DMS79 (cell line): ENCODE measurements at places on chromosomes 5 and 9.
A peak's percentile ranks its signal among the peaks of the same experiment; 100 is the strongest.

DNA sequence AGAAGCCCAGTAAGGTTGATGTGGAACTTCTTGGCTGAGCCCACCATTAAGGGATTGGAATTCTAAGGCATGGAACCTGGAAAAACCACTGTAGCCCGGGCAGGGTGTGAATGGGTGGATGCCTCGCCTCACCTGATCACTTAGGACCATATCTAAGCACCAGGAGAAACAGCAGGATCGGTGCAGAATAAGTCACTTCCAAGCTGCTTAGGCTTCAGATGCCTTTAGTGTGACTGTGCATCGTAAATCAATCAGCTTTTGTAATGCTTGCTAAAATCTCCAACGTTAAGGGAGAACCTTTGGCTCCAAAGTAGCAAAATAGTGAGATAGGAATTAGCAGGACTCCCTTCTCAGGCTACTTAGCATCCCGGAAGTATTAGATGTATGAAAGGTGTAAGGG, 103.9 kb upstream of the MEGF10 start:
- no peak for DNase-seq

GRCh38 chr5:43193181-43193893, 1.3 kb downstream of the NIM1K start:
- DNase-seq, result peak; percentile 16

GRCh38 chr5:157602505-157602904, 26.9 kb upstream of the ADAM19 start:
- no peak for DNase-seq

DNA sequence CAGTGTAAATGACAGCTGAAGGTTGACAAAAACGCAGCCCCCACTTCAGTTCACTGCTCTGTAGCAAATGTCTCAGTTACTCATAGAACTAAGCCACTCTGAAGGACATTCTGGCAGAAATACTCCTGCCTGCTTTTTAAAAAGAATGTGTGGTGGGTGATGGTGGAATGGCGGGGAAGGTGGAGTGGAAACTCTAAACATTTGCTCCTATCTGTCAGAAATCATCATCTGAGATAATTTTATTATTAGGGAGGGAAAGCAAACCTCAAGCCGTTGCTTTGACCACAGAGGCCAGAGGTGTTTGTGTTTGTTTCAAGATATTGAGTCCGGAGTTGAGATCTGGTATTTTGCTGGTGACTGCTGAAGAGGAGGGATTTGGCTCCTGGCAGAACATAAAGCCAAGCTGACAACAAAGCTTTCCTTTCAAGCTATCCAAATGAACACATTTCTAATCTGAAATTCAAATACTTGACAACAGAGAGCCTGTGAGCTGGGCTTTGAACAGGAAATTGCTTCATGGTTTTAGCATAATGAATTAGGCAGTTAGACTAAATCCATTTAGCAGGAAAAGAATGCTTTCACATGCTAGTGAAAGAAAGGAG, 362.7 kb downstream of the CSNK1G3 start:
- DNase-seq, result no peak

DNA sequence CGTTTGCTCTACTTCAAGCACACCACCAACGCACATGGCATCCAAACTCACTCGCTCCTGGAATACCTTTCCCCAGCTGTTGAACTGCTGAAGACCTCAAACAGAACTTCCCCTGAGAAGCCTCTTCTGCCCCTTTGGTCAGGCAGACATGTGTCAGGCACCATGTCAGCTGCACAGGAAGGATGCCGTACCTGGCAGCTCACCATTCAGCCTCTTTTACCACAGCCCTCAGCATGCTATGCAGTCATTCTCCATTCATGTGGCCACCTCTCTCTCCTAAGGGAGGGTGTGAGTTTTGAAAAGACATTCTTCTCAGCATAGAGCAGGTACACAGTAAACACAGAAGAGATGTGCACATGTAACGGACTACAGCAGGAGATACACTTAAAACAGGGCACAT, 14.2 kb downstream of the IL4 start:
- no peak for DNase-seq

DNA sequence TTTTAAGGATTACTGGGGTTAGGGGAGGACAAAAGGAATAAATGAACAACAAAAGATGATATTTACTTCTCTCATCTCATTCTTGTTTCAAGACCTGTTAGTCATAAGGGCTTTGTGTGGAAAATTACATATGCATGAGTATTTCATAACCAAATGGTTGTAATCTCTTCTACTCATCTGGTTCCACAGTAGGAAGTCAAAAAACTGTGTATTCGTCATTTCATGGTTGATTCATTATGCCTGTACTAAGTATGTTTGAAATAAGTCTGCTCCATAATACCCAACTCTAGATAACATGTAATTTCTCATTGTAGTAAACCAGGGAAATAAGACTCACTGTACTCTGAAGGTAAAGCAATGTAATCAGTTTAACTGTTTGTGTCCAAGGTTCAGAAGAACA, 212.9 kb downstream of the ARRDC3 start:
- no peak for DNase-seq

GRCh38 chr5:111394586-111394985, 117.7 kb downstream of the STARD4 start:
- DNase-seq, result no peak

DNA sequence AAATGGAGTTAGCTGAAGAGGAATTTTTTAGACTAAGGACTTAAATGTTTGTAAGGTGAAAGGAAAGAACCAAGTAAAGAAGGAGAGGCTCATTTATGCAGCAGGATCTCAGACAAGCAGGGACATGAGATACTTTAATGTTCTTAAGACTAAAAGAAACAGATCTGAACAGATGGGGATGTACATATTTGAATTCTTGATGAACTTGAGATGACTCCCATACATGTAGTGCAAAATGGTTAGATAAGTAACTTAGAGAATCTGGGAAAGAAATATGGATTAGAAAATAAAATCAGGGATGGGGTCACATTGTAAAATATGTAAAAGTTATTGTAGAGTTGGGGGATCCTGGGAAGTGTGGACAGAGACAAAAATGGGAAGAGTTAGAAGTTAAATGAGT, 27.1 kb upstream of the PSAT1 start:
- DNase-seq, result no peak

GRCh38 chr9:71936066-71936465, 24.6 kb downstream of the C9orf85 start:
- no peak for DNase-seq

DNA sequence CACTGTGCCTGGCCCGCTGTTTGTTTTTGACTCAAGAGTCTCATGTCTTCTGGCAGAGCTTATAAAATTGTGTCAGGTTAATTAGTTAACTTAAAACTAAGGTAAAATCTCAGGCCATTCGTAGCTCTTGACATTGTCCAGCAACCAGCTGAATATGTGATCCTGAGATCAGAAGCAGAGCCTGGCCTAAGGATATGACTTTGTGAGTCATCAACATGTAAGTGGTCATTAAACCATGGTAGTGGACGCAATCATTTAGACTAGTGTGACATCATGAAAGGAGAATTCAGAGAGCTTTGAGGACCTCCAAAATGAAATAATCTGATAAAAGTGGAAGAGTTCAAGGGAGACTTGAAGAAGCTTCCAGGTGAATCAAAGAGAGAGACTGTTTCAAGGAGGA, 23.3 kb downstream of the SPZ1 start:
- DNase-seq, result no peak

DNA sequence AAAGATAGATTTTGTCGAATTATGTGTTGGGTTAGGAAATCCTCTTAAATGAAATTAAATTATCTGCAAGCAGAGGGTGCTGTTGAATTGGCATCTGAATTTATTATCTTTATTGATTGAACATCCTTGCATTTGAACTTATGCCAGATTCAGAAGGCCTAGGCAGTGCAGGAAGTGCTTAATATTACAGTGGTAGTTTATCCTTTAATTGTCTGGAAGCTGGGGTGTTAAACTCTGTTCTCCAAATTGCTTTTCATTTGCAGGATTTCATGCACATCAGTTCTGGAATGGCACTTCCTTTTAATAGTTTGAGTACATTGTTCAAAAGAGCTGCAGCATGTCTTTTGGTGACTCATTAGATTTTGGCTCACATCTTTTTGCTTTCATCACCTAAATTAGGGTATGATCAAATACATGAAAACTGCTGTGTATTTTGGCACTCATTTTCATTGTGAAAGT, 186.3 kb downstream of the KDM4C start:
- peak; percentile 9 for DNase-seq

GRCh38 chr9:77892171-77892570, 139.4 kb downstream of the GNAQ start:
- DNase-seq, result no peak
